ENCODE measurements at places on chromosomes 2 and 18.

- DNase-seq = no peak
Observed at GRCh38 chr2:227655454-227655853, 11.2 kb upstream of the SCYGR5 start.

DNA sequence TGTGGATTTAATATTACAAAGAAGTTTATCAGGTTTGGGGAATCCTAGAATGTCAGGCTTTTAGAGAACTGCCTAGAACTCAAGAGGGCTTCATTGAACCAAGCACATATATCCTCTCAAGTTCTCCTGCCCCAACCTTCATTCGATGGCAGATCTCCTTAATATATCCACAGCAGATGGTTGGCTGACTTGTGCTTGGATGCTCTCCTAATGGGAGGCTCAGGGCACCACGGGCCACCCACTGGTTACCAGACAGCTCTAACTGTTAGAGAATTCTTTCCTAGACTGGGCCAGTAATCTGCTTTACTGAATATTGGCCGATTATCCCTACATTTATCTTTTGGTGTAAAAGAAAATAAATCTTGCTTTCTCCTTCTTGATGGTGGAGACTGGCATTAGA, 87.2 kb upstream of the ATP8B1 start:
- no peak for DNase-seq

GRCh38 chr2:46978723-46979122, 63.1 kb upstream of the MCFD2 start:
- no peak for DNase-seq

- no peak for DNase-seq
Observed at GRCh38 chr2:161571051-161571429, 53.2 kb upstream of the SLC4A10 start.

- no peak for DNase-seq
Observed at GRCh38 chr2:105744091-105744908, 412 bp upstream of the NCK2 start.

- DNase-seq = no peak
Observed at GRCh38 chr2:120338015-120338414, 7.9 kb upstream of the INHBB start.

GRCh38 chr2:144834363-144834762, 314.4 kb upstream of the ZEB2 start:
- DNase-seq = no peak

GRCh38 chr2:173264603-173265366, 89.9 kb upstream of the CDCA7 start:
- peak; percentile 22 for DNase-seq

DNA sequence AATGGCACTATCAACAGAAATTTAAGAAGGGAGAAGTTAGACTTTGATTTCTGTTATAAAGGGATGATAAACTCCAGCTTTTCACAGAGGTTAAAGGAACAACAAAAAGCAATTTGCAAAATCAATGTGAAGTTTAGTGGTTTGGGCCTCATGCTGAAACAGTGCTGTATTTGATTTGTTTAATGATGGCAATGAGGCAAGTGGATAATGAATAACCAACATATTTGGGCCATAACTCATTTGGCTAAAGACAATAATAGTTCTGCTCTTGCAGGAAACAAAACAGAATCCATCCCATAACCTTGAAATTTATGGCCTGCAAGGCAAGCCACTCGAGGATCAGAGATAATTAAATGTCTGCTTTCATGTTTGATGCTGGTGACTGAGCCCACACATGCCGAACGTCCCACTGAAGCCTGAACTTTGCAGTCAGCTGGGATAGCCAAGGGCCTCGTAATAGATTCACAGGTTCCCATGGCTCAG, 56.5 kb downstream of the TPGS2 start:
- DNase-seq = no peak

DNA sequence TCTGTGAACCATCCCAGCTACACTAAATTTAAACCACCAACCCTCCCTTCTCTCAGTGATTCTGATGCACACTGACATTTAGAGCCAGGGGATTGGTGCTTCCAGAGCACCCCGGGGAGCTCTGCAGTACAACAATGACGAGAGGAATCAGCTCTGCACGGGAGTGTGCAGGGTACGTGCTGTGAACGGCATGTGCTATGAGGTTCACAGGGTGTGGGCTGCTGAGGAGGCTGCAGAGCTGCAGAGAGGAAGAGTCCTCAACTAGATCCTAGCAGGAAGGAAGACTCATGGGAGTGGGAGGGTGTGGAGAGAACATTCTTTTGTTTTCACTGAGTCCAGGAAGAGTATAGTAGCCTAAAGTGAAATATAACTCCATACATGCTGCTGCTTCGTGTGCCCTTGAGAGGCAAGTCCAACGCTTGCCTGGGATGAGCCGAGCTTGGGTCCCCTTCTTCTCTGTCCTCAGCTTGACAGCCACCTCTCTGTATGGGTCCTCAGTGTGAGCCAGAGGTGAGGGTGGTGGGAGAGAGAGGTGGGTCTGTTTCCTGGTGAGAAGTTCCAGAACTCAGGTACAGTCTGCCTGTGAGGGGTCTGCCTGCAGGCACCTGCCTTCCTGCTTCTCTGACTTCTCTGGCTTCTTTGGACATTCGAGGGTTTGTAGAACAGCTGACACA, 118.8 kb downstream of the CTIF start:
- DNase-seq = no peak
